ENCODE measurements at places on chromosomes 7 and 10.

DNA sequence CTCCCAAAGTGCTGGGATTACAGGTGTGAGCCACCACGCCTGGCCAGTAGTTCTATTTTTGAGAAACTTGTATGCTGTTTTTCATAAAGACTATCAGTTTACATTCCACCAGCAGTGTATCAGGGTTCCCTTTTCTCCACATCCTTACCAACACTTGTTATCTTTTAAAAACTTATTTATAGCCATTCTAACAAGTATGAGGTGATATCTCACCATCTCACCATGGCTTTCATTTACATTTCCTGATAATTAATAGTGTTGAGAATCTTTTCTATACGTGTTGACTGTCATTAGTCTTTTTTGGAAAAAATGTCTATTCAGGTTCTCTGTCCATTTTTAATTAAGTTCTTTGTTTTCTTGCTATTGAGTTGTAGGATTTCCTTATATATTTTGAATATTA, 416.1 kb downstream of the NEBL start:
- no peak for DNase-seq

DNA sequence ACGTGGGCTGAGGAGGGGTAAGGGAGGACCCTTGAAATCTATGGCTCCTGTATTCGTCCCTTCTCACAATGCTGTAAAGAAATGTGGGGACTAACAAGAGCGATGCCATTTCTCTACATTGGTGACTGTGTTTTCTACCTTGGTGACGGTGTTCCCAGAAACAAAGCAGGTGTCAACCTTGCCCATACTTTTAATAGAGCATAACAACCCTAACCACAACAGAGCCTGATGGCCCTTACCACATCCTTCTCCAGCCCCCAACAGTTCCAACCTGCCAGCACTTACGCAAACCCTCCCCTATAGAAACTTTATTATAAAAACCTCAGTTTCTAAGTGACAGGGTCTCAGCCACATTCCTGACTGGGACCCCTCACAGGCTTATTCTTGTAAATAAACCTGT, 28.2 kb upstream of the ADCYAP1R1 start:
- DNase-seq, result no peak

- DNase-seq, result no peak
These were observed 56.2 kb downstream of the JMJD1C start for GRCh38 chr10:63409465-63410027.

GRCh38 chr7:158740657-158741293, 36.2 kb upstream of the NCAPG2 start:
- DNase-seq, result no peak

- no peak for DNase-seq
These were observed 94.8 kb downstream of the GSAP start for GRCh38 chr7:77321300-77321699.

DNA sequence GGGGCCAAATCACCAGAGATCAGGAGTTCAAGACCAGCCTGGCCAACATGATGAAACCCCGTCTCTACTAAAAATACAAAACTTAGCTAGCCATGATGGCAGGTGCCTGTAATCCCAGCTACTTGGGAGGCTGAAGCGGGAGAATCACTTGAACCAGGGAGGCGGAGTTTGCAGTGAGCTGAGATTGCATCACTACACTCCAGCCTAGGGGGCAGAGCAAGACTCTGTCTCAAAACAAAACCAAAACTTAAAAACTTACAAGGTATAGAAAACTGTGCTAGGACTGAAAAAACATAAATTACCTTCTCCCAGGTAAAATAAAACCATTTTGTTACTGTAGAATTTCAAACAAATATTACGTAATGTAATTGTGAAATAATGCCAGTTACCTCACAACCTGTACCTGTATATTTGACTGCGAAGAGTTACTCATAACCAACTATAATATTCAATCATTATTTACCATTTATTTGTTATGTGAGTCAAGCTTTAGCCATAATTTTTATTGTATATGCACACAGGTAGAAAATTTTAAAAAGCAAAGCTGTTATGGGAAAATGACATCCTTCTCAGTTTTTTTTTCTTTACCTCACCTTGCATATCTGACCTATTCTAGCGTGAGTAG, 180.9 kb downstream of the SEMA3A start:
- DNase-seq, result no peak

DNA sequence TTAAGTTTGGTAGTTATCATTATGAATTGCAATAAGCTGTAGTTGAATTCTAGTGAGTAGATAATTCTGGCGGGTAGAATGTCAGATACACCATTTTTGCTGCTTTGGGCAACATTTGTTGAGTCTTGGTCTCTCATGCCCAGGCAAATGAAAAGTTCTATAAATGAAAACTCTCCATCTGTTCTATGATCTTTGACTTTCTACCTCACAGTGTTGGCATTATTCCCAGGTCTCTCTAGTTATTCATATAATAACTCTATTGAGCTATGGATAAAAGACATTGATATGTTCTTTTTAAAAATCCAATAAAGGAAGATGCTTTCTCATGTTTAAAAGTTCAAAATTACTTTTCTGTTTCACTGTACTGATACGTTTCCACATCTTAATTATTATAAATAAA, 415.3 kb upstream of the SEMA3D start:
- DNase-seq, result no peak

- peak; percentile 74 for DNase-seq
These were observed 656 bp upstream of the CNNM2 start for GRCh38 chr10:102917314-102917961.

GRCh38 chr10:117268258-117268657, 27.3 kb downstream of the SLC18A2 start:
- DNase-seq, result no peak

DNA sequence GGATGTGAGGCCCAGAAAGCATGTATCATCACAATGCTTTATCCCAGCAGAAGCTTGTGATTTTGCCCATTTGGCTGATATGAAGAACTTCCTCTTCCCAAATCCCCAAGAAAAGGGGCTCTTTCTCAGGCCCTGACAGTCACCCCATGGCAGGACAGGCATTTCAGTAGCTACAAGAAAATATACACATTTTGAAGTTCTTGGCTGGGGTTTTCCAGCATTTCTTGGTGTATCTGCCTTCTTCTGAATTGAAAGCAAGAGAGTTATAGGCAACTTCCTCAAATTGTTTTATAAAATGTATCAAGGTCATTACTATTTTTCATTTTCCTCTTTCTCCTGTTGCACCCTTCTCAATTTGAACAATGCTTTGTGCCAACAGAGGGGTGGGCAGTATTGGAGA, 63.3 kb upstream of the PDLIM1 start:
- no peak for DNase-seq

GRCh38 chr10:50544857-50545429, 78.8 kb downstream of the SGMS1 start:
- no peak for DNase-seq

DNA sequence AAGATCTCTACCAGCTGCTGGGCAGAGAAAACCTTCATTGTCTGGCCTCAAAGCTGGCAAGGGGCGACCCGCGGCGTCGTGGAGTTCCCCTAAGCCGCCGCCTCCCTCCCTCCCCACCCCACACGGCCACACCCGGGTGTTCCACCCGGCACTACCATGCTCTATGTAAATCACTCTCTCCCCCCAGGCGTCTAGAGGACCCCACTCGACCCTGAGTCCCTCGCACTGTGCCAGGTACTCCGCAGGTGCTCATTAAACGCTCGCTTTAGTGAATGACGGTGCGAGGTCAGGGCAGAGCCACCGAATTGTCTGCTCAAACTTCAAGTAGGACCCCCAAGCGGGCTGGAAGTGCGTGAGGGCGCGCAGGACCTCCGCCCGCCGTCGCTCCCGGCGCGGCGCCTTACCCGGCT, 628 bp downstream of the PARP12 start:
- DNase-seq, result no peak
